Stimulated activated CD4-positive, alpha-beta T cell treated with anti-CD3 and anti-CD28 coated beads, Interleukin-4, amount 100 ng/mL, for 48 hours (primary cell): ENCODE measurements at places on chromosomes 13 and 19.

DNA sequence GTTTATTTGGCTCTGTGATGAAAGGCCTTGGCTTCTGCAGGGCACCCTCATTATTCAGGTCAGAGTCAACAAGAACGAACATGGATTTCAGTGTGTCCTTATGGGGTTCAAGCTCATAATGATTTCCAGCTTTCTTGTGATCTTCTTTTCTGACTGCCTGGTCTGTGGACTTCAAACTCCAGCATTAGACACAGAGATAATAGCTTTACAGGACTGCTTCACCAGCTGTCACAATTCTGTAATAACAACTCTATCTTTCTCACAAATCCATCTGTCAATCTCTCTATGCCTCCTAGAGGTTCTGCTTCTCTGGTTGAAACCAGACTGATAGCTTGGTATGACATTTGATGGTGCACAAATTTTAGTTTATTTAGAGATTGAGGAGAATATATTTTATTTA is 13.1 kb upstream of the SLITRK6 start:
- no peak for DNase-seq

GRCh38 chr19:49472936-49473335 is 1.1 kb upstream of the FLT3LG start:
- no peak for DNase-seq

GRCh38 chr19:31174948-31175347 is 174.3 kb downstream of the TSHZ3 start:
- DNase-seq: no peak

DNA sequence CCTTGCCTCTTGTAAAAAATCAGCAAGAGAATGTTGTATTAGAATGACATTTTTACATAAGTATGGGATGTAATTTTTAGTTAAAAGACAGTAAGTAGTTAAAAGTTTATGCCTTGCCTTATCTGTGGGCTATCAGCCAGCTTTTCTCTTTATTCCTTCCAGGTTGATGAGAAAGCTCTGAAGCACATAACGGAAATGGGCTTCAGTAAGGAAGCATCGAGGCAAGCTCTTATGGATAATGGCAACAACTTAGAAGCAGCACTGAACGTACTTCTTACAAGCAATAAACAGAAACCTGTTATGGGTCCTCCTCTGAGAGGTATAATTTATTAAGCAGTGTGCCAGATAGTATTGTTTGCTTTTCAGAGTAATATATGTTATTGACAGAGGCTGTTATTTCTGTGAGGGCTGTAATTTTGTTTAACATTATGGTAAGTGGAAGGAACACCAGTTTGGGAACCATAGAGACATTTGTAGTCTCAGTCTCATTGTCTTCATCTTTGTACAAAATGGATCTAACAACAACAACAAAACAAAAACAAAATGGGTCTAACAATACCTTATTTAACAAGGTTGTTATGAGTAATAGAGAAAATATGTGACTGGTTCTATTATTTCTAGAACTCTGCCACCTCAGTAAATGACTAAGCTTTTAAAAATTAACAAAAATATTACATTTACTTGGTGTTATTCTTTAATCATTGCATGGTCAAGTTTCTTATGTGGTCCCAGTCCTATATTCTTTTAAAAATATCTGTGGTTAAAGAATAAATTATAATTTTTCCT is 112.8 kb downstream of the TDRD3 start:
- DNase-seq: no peak

- DNase-seq: no peak
Observed at GRCh38 chr19:31118287-31118955, 230.8 kb downstream of the TSHZ3 start.

DNA sequence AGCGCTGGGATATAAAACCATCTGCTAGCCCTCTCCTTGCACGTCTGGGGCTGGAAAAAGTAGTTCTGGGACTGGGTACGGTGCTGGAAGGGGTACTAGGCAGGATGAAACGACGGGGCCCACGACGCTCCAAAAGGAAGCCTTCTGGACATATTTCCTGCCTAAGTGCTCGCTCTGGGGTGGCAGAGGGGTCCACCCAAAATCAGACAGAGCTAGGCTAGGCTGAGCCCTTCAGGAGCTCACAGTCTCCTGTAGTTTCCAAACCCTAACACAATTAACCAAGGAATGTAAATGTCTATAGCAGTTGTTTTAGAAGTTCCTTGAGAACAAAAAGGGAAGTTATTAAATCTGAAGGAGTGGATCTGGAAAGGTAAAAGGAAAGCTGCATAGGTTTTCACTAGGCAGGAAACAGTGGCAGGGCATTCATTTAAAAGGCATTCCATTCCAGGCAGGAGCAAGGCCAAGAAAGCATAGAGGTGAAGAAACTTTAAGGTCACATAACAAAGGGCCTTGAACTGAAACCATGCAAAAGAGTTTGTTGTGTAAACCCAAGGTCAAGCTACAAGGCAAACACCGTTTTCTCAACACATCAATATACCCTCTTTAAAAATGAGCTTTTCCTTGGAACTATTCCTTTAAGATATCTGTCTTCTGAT is 634 bp upstream of the DIAPH3 start:
- DNase-seq: no peak

GRCh38 chr13:50636007-50636704 is 207.3 kb downstream of the DLEU7 start:
- no peak for DNase-seq

GRCh38 chr13:86665842-86666241 is 866.6 kb upstream of the SLITRK6 start:
- DNase-seq: no peak

DNA sequence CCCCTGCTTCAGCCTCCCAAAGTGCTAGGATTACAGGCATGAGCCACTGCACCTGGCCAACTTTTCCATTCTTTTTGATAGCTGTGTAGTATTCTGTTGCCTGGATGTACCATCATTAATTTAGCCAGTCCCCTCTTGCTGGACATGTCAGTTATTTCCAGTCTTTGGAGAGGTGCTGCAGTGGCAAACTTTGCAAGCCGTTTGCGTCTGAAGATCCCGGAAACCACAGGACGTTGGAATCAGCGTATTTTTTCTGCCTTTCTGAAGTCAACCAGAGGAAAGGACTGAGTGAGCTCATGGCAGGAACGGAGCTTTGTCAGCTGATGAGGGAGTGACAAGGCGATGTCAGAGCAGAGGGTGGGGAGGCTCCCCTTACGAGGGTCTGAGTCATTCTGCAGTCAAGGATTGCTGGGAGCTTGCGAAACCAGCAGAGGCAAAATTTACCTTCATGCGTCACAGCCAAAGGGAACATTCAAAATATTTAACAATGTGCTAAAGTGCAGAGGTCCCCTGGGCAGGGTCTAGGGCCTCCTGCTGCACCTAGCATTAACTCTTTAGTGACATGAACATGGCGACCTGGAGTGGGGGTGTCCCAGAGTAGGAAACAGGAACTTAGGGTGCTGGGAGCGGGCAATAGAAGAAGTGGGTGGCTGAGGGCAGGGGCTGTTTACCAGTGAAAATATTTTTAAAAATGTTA is 5.6 kb downstream of the C5AR1 start:
- peak; percentile 20 for DNase-seq

DNA sequence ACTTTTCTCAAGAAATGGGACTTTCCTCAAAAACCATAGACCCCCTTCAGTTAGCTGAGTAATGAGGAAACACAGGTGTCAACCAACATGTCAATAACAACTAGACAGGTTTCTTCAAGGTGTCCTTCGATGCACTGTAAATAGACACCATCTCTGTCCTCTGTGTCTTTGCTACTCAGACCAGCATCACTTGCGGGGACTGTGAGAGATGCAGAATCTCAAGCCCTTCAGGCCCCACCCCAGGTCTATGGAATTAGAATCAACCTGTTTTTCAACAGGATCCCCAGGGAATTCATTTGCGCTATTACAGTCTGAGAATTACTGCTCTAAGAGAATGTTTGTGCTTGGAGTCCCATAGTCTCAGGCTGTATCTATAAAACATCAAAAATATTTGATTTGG is 469.9 kb downstream of the COG6 start:
- no peak for DNase-seq

GRCh38 chr19:8835877-8836276 is 3.7 kb downstream of the MBD3L1 start:
- DNase-seq: no peak

DNA sequence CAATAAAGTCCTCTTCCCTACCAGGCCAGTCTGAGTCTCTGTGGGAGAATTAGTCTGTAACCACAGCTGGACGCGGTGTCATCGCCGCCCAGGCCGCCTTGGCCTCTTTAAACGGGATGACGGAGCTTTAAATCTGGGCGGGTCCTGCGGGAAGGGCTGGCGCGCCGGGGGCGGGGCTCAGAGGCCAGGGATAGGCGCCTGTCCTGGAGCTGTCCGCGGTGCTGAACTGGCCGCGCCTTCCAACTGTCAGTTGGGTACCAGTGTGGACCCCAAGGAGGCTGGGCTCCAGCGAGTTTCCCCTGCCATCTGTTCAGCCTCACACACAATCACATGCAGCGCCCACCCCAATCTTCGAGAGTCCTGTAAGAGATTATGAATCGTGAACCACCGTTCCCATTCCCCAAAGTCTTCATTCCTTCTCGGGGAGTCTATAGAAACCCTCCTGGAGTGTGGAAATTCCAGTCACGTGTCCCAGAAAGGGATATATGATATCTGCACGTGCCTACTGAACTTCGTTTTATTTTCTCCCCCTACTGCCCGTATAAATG is 11.5 kb downstream of the APLP1 start:
- DNase-seq: peak; percentile 87

GRCh38 chr19:3006075-3006767 is 22.9 kb downstream of the TLE2 start:
- DNase-seq: no peak

DNA sequence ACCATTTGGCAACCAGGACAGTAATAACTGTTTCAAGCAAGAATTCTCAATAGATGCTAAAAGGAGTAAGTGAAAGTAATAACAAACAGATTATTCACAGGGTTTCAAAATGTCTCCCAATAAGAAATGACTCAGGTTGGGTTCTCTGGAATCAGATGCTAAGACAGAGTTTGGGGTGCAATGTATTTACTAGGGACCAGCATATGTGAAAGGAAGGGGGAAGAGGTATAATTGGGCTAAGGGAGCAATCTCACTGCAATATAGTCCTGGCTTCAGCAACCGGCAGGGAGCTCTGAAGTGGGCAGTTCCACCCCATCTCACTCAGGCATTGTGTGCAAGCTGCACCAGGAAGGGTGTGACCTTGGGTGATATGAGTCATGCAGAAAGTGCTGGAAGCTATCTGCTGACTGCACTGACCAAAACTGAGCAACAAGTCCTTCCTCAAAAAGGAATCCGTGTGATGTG is 23.4 kb downstream of the ZDHHC20 start:
- peak; percentile 13 for DNase-seq

DNA sequence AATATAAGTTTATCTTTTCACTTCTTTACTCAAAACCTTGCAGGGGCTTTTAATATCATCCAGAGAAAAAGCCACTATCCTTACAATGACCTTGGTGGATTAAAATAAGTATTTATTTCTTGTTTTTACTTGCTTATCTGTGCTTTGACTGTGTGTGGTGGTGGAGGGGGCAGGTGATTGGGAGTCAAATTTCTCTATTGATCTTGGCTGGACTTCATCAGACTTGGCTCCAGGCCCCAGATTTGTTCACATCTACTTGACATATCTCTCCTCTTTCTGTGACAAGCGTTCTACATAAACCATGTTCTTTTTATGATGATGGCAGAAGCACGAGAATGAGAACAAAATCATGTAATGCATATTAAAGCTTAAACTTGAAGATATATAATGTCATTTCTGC is 670.8 kb downstream of the PCDH17 start:
- DNase-seq: no peak

- DNase-seq: no peak
Observed at GRCh38 chr19:39704181-39705044, at the start of gene LGALS14. TSS of gene LGALS14 (plus strand) at chr19:39704481. CDS start at chr19:39704529, 48 bp downstream.

DNA sequence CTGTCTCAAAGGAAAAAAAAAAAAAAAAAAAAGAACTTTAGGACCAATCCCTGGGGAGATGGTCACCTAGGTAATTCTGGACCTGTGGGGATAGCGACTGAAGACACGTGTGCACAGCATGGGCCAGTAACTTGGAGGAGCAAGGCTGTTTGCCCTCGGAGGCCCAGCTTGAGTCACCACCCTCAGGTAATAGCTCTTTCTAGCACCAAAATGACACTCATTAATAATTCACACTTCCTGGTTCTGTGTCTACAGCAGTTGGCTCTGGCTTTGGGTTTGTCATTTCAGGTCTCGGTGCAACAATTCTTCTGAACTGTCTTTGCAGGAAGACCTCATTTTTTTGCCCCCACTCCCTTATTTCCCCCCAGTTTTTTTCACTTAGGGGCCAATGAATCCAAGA is 3.9 kb upstream of the ATP11A start:
- no peak for DNase-seq

DNA sequence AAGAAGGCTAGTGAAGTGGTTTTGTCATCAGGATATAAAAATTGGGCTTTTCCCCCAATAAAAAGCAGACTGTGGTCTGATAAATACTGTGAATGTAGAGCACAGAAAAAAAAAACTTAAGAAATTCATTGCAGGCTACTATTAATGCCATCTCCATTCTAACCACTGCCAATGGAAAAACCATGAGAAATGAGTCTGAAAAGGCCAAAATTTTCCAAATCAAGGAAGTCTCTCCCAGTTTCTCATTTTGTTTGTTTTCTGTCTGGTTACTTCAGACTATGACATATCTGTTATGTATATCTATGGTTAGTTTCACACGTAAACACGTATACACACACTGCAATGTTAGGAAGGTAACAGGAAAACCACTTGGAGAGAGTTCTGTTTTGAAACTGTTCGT is 193.6 kb upstream of the TSC22D1 start:
- DNase-seq: no peak

DNA sequence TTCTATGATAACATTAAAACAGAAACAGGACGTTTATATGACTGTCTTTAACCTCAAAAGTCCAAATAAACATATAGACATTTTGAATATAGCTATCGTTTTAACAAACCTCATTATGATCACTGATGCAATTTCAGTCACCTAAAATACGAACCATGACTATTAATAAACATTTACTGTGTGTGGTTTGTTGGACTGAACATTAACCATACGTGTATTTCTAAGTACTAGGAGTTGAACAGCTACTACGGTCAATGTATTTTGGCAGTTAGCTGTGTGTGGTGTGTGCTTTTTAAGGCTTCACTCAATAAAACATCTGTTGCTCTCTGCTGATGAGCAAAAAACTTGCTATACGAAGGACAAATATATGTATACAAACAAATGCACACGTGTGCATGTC is 281.4 kb downstream of the ABCC4 start:
- no peak for DNase-seq

- DNase-seq: no peak
Observed at GRCh38 chr19:12913011-12913561, 6.0 kb downstream of the SYCE2 start.
